NCI-H2081 treated with DMSO at 0.1 percent for 48 hours (cell line): ENCODE measurements at places on chromosomes 11 and 22.
A peak's percentile ranks its signal among the peaks of the same experiment; 100 is the strongest.

GRCh38 chr11:114366331-114367243 lies 33.7 kb downstream of the C11orf71 start:
- no peak for DNase-seq

GRCh38 chr11:132941024-132941646 lies 591.2 kb downstream of the OPCML start:
- DNase-seq: peak; percentile 24

- DNase-seq: peak; percentile 78
These were observed 174.5 kb upstream of the NTM start for GRCh38 chr11:131195661-131196517.

- no peak for DNase-seq
These were observed 14.3 kb downstream of the TOLLIP start for GRCh38 chr11:1295086-1295485.

- DNase-seq: no peak
These were observed 3.5 kb upstream of the POU2F3 start for GRCh38 chr11:120236169-120237107.

GRCh38 chr11:112634551-112634950 lies 326.7 kb upstream of the NCAM1 start:
- DNase-seq: no peak

- DNase-seq: no peak
These were observed 150.6 kb upstream of the CADM1 start for GRCh38 chr11:115654792-115655191.

DNA sequence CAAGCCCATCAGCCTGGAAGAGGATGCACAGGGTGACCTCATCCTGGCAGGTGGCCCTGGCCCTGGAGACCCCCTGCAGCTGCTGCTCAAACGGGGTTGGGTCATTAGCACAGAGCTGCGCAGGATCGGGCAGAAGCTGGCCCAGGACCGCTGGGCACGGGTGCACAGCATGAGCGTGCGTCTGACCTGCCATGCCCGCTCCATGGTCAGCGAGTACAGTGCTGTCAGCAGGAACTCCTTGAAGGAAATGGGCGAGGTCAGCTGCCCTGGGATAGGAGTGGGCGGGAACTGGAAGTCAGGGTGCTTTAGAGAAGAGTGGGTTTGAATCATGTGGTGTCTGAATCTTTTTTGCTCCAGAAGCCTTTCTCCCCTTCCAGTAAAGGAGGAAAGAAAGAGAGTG lies 61.1 kb downstream of the INSC start:
- no peak for DNase-seq

DNA sequence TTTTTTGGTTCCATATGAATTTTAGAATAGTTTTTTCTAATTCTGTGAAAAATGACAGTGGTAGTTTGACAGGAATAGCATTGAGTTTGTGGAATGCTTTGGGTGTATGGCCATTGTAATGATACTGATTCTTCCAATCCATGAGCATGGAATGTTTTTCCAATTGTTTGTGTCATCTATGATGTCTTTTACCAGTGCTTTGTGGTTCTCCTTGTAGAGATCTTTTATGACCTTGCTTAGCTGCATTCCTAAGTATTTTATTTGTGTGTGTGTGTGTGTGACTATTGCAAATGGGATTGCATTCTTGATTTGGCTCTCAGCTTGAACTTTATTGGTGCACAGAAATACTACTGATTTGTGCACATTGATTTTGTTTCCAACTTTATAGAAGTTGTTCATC lies 3.0 kb upstream of the CSF2RB start:
- DNase-seq: no peak

DNA sequence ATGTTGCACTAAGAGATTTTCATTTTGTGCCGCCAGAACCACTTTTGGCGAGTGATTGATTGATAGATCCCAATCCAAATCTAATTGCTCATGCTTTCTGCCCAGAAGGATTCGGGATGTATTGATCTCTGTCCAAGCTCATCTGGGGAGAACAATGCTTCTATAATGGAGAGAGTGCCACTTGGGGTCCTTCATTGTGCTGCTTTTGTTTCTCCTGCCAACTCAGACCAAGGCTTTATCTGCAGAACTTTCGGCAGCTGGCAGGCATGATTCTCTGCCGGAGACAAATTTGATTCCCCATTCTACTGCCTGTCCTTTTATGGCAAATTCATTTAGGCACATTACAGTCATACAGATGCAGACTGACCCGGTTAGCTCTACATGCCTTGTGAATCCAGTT lies 62.9 kb upstream of the NTM start:
- no peak for DNase-seq

DNA sequence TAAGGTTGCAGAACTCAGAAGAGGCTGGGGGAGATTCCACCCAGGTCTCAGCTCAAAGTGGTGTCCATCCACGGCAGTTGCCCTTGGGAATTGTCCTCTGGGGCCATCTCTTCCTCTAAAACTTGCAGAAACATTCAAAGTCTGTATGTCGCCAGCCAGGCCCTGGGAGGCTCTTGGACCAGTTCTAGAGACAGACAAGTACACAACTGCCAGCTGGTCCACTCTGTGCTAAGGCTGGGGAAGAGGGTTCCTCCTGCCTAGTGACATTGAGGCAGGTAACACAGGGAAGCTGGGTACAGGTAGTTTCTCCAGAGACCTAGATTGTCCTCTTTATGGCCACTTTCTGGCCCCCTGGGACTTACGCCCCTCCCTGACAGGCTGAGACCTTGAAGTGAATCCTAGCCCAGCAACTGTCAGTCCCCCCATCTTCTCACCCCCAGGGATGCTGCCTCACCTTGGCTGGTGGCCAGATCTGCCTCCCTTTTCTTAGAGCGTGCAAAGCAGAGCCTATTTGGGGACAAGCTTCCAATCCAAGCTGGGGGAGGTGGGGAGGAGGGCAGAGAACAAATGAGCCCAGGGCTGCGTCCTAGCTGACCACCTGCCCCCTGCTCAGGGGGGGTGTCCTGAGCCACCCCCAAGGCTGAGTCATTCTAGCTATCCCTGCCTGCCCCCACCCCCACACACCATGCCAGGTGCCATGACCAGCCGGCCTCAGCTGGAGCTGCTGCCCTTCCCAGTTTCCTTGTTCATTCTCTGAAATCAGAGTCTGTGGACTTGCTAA lies 8.4 kb downstream of the FAM83F start:
- no peak for DNase-seq
